Epithelial cell of proximal tubule (primary cell): ENCODE measurements at places on chromosomes 6 and 20. TPM values are rescaled to one million over a fixed set of nuclear protein-coding genes. Genes with fewer than 3 reads are reported as not detected.

The GPR63 gene
- 0.98 and 2.2 TPM in 2 replicates for total RNA-seq

The OOEP gene
- not detected in 2 replicates for total RNA-seq

The PPIL6 gene
- total RNA-seq, result 0.80 and 2.5 TPM in 2 replicates

The RALY gene
- 111 and 145 TPM in 2 replicates for total RNA-seq

The RAB22A gene
- 8.3 and 10.6 TPM in 2 replicates for total RNA-seq

The ZSWIM3 gene
- total RNA-seq, result 1.2 and 3.0 TPM in 2 replicates

The SH3BGRL2 gene
- 10.3 and 13.9 TPM in 2 replicates for total RNA-seq

The OR2J3 gene
- not detected in 2 replicates for total RNA-seq

The KCNS1 gene
- 8.1 and 10.9 TPM in 2 replicates for total RNA-seq

The HSPA1L gene
- 0.29 and 0.35 TPM in 2 replicates for total RNA-seq

The KHDC1L gene
- not detected in 2 replicates for total RNA-seq

The MUCL3 gene
- total RNA-seq, result under 0.01 and 0.07 TPM in 2 replicates

The RAD21L1 gene
- total RNA-seq, result 0.06 and 1.2 TPM in 2 replicates

The OR12D3 gene
- total RNA-seq, result not detected in 2 replicates

The NPEPL1 gene
- 18.8 and 26.5 TPM in 2 replicates for total RNA-seq

The RCAN2 gene
- 1.4 and 5.3 TPM in 2 replicates for total RNA-seq

The TMEM244 gene
- total RNA-seq, result not detected in 2 replicates

The TMEM14B gene
- total RNA-seq, result 186 and 240 TPM in 2 replicates

The PRSS35 gene
- 0.06 and 0.14 TPM in 2 replicates for total RNA-seq

The SYTL3 gene
- 8.5 and 11.0 TPM in 2 replicates for total RNA-seq

The HCK gene
- not detected in 2 replicates for total RNA-seq

The POLR3F gene
- 6.8 and 22.7 TPM in 2 replicates for total RNA-seq

The CCR6 gene
- not detected in 2 replicates for total RNA-seq

The HRH3 gene
- not detected in 2 replicates for total RNA-seq

The TOX2 gene
- 2.0 and 2.5 TPM in 2 replicates for total RNA-seq

The SAPCD1 gene
- total RNA-seq, result 0.94 and 4.4 TPM in 2 replicates

The MYLK4 gene
- 0.07 and 0.46 TPM in 2 replicates for total RNA-seq

The DUSP15 gene
- not detected in 2 replicates for total RNA-seq

The ADGRF4 gene
- total RNA-seq, result 1.5 and 3.4 TPM in 2 replicates

The MCHR2 gene
- not detected in 2 replicates for total RNA-seq

The EYA2 gene
- not detected in 2 replicates for total RNA-seq

The EPM2A gene
- 3.0 and 6.2 TPM in 2 replicates for total RNA-seq

The CAPN11 gene
- not detected in 2 replicates for total RNA-seq

The SLC22A2 gene
- total RNA-seq, result not detected in 2 replicates

The TAGAP gene
- total RNA-seq, result 0.12 TPM in 1 of 2 replicates, not detected in the other

The PBOV1 gene
- total RNA-seq, result not detected in 2 replicates

The MYCT1 gene
- total RNA-seq, result not detected in 2 replicates
